ENCODE measurements at places on chromosomes 2 and 18.

- DNase-seq, result no peak
Observed at GRCh38 chr2:86124683-86125082, 18.6 kb downstream of the PTCD3 start.

- no peak for DNase-seq
Observed at GRCh38 chr18:49344096-49344495, 116.3 kb downstream of the DYM start.

DNA sequence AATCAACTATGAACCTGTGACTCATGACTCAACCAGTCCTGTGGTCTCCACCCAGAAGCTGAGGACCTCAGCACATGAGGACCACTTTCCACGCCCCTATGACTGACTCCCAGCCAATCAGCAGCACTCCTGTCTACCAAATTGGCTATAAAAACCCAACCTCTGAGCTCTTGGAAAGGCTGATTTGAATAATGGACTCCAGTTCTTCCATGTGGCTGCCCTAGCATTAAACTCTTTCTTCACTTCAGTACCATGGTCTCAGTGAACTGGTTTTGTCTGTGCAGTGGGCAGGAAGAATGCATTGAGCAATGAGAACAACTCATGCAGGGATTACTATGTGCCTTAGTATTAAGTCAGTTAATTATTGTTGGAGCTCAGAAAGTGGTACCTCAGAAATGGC lies 78.3 kb downstream of the CMPK2 start:
- DNase-seq, result peak; percentile 22

- DNase-seq, result no peak
Observed at GRCh38 chr2:39068299-39069135, 52.3 kb downstream of the SOS1 start.

GRCh38 chr18:66495844-66496243 lies 108.0 kb downstream of the CDH19 start:
- peak; percentile 63 for DNase-seq

- no peak for DNase-seq
Observed at GRCh38 chr18:63892566-63892965, 5.1 kb downstream of the SERPINB2 start.

GRCh38 chr18:72848503-72849237 lies 19.1 kb downstream of the NETO1 start:
- no peak for DNase-seq

GRCh38 chr2:145036421-145037011 lies 516.6 kb upstream of the ZEB2 start:
- DNase-seq, result no peak
